ENCODE measurements at places on chromosomes 6 and 20. TPM values are rescaled to one million over a fixed set of nuclear protein-coding genes. Genes with fewer than 3 reads are reported as not detected.

The MAP7 gene
- 1.4 TPM for total RNA-seq

The APCDD1L gene
- total RNA-seq, result 0.33 TPM

DNA sequence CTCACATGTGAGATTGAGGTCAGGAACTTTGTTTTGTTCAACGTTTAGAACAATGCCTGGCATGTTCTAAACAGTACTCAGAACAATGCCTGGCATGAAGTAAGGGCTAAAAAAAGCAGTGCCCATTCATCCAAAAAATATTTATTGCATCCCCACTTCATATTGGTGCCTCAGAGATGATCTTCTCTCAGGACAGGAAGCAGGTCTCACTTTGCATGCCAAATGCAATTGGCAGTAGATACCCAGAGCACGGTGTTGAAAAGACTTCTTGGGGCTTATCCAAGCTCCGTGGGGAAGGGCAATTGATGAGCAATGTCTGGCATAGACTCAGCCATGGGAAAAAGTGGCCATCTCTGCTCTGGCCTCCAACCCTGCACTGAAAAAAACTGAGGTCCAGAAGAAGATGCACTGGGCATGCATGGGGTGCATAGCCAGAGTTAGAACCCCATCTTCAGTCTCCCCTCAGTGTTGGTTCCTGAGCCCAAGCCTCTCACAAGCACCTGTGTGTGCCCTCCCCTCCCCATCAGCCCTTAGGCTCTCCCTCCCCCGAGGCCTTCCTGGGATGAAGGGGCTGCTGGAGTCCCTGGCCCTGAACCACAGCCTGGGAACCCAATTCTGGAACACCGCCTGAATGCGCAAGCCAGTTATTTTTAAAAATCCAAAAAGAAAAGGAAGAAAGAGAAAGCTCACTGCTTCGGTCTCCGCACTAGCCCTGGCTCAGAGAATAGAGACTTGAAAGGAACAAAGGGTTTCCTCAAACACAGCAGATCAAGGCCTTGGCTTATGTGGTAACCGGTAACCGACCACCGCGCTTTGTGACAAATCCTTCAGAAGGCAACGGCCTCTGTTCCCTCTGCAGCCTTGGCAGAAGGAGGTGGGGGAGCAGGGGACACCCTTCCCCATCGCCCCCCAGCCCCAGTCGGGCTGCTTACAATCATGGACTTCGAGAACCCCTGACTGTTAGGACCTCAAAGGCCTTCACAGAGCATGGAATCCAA, 78.5 kb upstream of the SIRPA start:
- H3K4me1 ChIP-seq, result peaks cover 58% of the 10 kb centered on the region
- H3K27me3 ChIP-seq, result no peaks in the 10 kb centered on the region
- no peak for DNase-seq
- H3K36me3 ChIP-seq, result no peaks in the 10 kb centered on the region
- peak overlapping the region; percentile 59 for H3K27ac ChIP-seq

GRCh38 chr6:161235776-161236633, 37.9 kb downstream of the AGPAT4 start:
- no peaks in the 10 kb centered on the region for H3K36me3 ChIP-seq
- no peak overlapping the region for H3K4me3 ChIP-seq
- no peak overlapping the region for H3K27ac ChIP-seq
- no peaks in the 10 kb centered on the region for H3K27me3 ChIP-seq
- H3K4me1 ChIP-seq, result no peaks in the 10 kb centered on the region

DNA sequence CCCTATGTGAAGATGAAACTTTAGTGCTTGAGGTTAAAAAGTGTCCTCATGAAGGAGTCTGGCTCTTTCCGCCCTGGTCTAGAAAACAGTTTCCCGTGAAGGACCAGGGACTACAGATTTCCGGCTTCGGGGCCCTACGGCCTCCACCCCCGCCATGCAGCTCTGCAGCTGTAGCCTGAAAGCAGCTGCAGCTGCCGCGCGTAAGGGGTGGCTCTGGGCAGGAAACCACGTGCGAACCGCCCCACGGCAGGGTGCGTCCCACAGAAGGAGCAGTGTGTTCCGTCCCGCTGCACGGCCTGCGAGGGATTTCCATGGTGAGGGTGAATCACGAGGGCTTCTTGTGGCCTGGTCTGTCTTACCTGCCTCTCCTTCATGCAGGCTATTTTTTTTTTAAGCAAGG, 117.0 kb downstream of the ERMARD start:
- peak; percentile 65 for DNase-seq
- no peaks in the 10 kb centered on the region for H3K4me1 ChIP-seq
- no peak overlapping the region for H3K4me3 ChIP-seq
- H3K27ac ChIP-seq, result no peak overlapping the region
- no peaks in the 10 kb centered on the region for H3K27me3 ChIP-seq

GRCh38 chr6:120303527-120303926, 954.0 kb upstream of the MAN1A1 start:
- no peak for DNase-seq
- H3K36me3 ChIP-seq, result no peaks in the 10 kb centered on the region
- H3K27me3 ChIP-seq, result no peaks in the 10 kb centered on the region
- H3K4me1 ChIP-seq, result no peaks in the 10 kb centered on the region
- no peak overlapping the region for H3K27ac ChIP-seq
- no peak overlapping the region for H3K4me3 ChIP-seq
